H7 (cell line): ENCODE measurements at places on chromosomes 1 and 21.
A peak's percentile ranks its signal among the peaks of the same experiment; 100 is the strongest.

DNA sequence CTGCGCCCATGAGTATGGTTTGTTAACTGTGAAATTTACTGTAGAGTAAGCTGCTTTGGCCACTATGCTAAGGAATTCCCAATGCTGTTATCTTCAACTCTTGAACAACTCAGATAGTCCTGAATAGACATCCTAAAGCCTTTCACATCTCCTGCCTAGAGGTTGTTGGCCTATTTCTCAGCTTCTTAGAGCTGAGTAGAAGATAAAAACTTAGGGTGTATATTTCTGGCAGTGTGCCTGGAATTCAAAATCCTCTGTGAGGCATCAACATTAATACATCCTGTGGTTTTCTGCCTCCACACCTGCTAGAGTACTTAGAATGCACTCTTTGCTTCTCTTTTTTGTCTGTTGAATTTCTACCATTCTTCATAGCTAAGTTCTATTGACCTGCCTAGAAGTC lies 45.8 kb upstream of the RC3H1 start:
- no peak for DNase-seq

- peak; percentile 95 for DNase-seq
Measured at GRCh38 chr1:93447481-93448291, at the start of gene FNBP1L. Gene FNBP1L, plus strand, starts transcription at chr1:93448118. Its CDS starts 164 bp downstream, at chr1:93448282.

DNA sequence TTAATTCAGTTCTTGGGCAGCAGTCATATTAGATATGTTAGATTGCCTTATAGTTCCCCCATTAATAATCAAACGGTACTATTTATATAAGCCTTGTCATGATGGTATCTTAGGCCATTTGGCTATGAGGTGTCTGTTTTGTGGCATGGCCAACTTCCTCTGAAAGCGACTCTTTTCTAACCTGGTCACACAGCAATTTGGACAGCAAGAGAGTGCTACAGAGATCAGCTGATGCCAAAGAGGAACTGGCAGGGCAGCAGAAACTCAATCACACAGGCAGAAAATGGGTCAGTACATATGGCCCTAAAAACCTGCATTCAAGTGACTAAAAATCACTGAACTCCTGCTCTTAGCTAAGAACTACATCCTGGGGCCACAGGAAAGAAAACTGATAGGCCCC lies 13.4 kb upstream of the MUTYH start:
- no peak for DNase-seq

GRCh38 chr1:116357487-116357886 lies 15.6 kb upstream of the ATP1A1 start:
- no peak for DNase-seq

DNA sequence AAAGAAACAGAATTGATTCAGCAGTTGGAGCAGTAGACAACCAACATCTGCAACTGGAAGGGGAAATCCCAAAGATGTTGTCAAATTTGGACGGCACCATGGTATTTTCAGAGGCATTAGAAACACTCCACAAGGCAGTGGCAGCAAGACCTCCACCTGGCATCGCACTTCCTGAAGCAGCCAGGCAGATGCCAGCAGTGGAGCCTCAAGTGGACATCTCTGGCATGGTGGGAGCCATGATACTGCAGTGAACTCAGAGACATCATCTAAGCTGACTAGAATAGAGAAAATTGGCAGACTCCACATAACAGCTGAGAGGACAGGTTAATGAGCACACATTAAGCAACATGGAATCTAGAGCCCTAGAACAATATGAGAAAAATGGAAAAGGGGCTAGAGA lies 33.9 kb upstream of the RGS8 start:
- no peak for DNase-seq

- no peak for DNase-seq
Measured at GRCh38 chr1:201732351-201732750, 96.6 kb upstream of the IPO9 start.

DNA sequence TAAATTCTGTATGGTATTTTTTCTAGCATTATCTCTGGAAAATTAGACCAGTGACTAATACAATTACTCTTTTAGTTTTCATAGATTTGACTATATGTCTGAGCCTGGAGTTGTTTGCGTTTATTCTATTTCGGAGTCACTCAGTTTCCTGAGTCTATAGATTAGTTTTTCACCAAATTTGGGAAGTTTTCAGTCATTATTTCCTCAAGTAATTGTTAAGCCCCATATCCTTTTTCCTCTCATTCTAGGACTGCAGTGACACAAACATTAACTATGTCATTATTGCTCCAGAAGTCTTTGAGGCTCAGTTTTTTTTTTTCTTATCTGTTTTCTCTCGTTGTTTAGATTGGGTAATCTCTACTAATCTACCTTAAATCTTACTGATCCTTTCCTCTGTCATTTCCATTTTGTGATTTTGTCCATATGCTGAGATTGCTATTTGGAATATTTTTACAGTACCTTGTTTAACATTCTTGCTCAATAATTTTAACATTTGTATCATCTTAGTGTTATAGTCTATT lies 886.2 kb downstream of the LTN1 start:
- no peak for DNase-seq

DNA sequence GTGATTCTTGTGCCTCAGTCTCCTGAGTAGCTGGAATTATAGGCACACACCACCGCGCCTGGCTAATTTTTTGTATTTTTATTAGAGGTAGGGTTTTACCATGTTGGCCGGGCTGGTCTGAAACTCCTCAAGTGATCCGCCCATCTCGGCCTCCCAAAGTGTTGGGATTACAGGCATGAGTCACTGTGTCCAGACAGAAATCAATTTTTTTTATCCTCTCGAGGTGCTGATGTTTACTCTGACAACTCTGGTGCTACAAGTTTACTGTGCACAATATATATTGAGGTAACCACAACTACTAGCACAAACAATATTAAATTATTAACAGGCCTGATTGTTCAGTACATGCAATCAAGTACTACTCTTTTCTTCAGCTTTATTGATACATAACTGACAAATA lies 39.7 kb downstream of the F13B start:
- no peak for DNase-seq

DNA sequence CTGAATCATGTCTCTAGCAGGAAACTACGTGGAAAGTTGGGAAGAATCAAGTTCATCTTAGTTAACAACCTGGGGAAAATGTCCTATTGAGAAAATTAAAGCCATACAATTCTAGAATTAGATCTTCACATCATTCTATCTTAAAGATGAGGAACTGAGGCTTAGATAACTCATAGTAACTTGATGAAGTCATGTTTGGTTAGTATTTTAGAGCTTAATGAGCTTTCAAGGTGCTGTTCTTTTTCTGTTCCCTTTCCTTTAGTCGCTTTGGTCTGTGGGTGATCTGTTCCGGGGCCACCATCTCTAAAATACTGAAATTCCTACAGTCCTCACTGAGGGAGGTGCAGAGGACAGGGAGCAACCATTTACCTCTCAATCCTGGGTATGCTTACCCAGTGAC lies 4.3 kb upstream of the GLUL start:
- no peak for DNase-seq

- DNase-seq, result peak; percentile 4
Measured at GRCh38 chr1:98323906-98324358, 337.6 kb upstream of the SNX7 start.

GRCh38 chr1:81717230-81717629 lies 83.5 kb upstream of the ADGRL2 start:
- DNase-seq, result no peak

DNA sequence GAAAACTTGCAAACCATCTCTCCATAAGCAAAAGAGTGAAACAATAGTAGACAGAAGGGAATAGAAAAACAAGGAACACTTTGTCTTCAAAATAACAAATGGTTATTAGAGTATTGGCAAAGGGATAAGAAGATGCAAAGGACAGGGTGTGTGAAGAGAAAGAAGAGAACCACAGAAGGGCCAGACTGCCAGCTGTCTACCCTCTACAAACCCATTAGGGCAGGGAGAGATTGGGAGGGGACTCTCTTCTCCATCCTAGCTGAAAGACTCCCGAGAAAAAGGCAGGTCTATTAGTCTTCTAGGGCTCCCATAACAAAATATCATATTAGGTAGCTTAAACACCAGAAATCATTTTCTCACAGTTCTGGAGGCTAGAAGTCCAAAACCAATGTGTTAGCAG lies 292.8 kb downstream of the PTBP2 start:
- no peak for DNase-seq

DNA sequence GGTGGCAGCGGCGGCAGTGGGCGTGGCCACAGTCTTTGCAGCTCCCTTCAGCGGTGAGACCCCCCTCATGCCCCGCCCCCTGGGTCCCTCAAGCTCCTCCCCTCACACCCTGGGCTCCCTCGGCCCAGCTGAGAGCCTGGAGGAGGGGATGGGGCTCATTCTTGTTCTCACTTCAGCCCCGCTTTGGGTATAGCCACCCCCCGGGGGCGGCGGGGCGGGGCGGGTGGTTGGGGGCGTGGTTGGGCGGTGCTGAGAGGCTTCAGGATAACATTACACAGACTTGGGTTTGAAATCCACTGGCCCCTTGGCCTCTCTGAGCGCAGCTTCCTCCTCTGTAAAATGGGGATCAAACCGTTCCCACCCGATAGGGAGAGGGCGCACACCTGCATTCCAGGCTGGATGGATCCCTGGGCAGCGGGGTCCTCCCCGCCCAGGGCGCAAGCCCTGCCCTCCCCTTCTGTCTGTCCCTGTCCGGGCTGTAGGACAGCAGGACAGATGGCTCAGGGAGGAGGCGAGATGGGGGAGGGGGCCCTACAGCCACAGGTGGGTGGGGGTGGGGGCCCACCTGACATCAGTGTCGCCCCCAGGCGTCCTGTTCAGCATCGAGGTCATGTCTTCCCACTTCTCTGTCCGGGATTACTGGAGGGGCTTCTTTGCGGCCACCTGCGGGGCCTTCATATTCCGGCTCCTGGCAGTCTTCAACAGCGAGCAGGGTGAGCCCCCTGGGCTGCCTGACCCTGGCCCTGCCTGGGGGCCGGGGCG lies 5.1 kb downstream of the CLCNKA start:
- peak; percentile 98 for DNase-seq

DNA sequence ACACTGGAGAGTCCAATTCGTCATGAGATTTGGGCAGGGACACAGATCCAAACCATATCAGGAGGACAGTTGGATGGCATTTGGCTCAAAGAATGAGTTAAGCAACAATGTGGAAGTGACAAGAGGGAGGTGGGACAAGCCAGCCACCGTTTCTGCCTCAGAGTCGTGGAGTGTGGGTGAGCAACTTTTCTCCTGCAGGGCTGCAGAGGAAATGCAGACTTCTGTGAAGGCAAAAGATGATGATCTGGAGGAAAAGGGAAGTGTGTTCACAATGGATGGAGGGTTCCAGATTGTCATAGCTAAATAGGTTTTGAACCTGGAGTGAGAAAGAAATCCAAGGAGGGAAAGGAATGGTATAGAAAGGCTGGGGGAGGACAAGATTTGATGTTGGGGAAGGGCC lies 16.4 kb upstream of the KANK4 start:
- no peak for DNase-seq

GRCh38 chr1:224785040-224785328 lies 144.5 kb upstream of the DNAH14 start:
- no peak for DNase-seq

DNA sequence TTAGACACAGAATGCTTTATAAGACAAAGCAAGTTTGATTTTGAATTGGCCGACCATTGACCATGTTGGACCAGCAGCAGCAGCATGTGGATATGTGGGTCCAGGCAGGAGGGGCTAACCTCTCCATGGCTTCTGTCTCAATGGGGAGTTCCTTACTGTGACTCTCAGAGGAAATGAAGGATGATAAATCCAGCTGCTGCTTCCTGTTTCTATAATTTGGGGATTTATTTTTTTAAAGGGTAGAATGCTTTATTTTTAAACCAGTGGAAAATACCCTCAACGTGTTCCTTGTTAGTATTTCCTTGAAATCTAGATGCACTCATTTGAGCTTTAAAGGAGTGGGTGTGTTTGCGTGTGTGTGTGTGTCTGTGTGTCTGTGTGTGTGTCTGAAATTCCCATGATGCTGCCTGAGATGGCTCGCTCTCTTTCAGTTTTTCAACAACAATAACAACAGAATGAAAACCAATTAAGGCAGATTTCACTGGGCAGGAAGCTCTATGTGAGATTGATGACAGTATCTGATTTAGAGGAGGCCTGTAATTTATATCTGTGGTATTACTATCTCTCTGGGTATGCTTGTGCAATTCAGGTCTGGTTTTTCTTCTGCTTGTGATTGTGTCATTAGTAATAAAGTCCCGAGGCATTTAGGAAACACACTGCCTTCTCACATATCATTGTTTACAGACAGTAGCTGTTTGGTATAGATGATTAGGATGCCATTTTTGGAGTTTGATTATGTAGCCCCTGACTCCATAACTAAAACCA lies 86.1 kb upstream of the ZNF326 start:
- no peak for DNase-seq

- peak; percentile 86 for DNase-seq
Measured at GRCh38 chr1:85465099-85465785, at the start of gene DDAH1. Gene DDAH1, minus strand, starts transcription at chr1:85465159. Its CDS starts 114 bp downstream, at chr1:85465045.

GRCh38 chr1:165671526-165671925 lies 26.8 kb downstream of the ALDH9A1 start:
- no peak for DNase-seq

- DNase-seq, result peak; percentile 84
Measured at GRCh38 chr1:205026181-205026580, 16.8 kb upstream of the CNTN2 start.

GRCh38 chr1:117020526-117021156 lies 19.1 kb downstream of the CD101 start:
- no peak for DNase-seq

DNA sequence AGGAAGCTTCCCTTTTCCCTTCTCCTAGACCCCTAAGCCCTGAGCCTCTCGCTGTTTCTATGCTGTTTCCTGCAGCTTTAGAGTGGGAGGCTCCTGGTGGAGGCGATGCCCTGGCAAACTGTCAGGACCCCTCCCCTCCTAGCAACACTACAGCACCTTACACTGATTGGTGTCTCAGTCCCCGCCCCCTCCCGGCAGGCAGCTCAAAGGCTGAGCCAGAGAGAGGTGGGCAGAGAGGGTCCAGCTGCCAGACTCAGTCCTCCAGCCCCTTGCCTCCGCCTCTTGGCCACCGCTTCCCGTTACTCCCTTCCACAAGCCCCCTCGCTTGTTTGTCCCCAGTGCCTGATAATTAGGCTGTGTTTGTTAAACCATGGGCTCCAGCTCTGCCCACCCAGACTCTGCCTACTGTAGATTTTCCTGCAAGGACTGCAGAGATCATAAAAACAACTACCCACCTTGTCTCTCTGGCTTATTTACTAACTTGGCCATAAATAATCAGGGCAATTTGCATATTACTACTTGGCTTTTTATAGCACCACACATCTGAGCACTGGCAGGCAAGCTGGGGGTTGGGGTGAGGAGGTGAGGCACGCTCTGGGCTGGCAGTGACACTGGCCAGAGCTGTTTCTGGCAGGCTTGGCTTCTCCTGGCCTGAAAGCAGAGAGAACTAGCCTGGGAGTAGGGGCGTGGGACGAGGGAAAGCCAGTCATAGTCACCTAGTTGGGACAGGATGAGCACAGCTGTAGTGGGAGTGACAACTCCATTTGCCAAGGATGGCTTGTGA lies 107.5 kb downstream of the CSMD2 start:
- DNase-seq, result peak; percentile 81
